ENCODE measurements at places on chromosomes 16 and 17.

- no peak overlapping the region for H3K4me3 ChIP-seq
- no peaks in the 10 kb centered on the region for H3K36me3 ChIP-seq
- H3K27ac ChIP-seq = no peak overlapping the region
- DNase-seq = no peak
- H3K27me3 ChIP-seq = peaks cover 7% of the 10 kb centered on the region
Observed at GRCh38 chr17:79819534-79820276, 19.5 kb downstream of the CBX4 start.

DNA sequence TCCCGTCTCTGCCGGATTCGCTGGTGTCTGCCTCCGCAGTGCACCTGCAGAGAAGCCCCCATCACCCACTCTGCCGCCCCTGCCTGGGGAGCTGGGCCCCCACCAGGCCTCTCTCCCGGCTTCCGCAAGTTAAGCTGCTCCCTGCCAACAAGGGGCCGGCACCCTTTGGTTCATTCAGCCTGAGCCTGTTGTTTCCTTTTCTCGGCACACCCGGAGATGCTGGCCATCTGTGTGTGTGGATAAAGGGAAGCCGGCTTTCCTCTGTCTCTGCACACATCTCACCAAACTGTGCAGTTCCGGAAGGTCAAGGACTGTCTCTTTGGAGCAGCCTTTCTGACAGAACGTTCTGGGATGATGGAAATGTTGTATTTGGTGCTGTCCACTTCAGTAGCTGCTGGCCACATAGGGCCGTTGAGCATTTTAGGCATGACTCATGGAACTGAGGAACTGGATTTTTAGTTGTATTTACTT lies 6.8 kb downstream of the MAPK8IP3 start:
- H3K4me3 ChIP-seq = peak overlapping the region; percentile 42
- no peaks in the 10 kb centered on the region for H3K36me3 ChIP-seq
- H3K27ac ChIP-seq = peak overlapping the region; percentile 98
- peak; percentile 48 for DNase-seq
- no peaks in the 10 kb centered on the region for H3K27me3 ChIP-seq

- H3K4me1 ChIP-seq = peaks cover 27% of the 10 kb centered on the region
- H3K27ac ChIP-seq = peak overlapping the region; percentile 75
- DNase-seq = peak; percentile 43
- H3K27me3 ChIP-seq = no peaks in the 10 kb centered on the region
- H3K36me3 ChIP-seq = no peaks in the 10 kb centered on the region
Observed at GRCh38 chr17:80886641-80887573, 104.7 kb upstream of the CHMP6 start.

DNA sequence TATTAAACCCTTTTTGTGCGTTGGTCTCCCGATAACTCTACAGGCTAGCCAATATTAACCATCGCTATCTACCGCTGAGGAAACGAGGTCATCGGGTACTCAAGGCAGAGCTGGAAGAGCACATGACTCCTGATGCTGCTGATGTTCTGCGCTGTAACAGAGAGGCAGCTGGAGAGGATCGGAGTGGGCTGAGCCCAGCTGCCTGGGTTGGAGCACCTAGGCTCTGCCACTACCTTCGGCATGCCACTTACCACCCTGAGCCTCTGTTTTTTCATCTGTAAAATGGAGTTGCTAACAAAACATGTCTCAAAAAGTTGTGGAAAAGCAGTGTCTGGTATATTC lies 432 bp upstream of the SLC46A1 start:
- H3K4me3 ChIP-seq = peak overlapping the region; percentile 69
- no peaks in the 10 kb centered on the region for H3K27me3 ChIP-seq
- H3K27ac ChIP-seq = no peak overlapping the region
- DNase-seq = no peak
- no peaks in the 10 kb centered on the region for H3K36me3 ChIP-seq

DNA sequence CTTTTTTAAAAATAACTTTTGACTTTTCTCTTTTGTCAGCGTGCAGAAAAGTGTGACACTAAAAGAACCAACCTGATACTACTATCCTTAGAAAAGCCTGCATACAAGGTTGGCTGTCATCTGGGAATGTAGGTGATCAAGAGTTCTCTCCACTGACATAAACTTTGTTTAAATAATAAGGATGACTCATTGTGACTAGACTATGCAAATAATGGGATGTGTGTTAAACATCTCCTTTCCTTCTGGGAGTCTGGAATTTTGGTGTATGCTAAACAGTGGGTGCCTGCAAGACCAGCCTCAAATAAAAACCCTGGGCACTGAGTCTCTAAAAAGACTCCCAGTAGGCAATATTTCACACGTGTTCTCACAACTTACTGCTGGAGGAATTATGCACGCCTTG lies 373.4 kb downstream of the CNTNAP4 start:
- peaks cover 3% of the 10 kb centered on the region for H3K27me3 ChIP-seq
- H3K27ac ChIP-seq = no peak overlapping the region
- DNase-seq = no peak

DNA sequence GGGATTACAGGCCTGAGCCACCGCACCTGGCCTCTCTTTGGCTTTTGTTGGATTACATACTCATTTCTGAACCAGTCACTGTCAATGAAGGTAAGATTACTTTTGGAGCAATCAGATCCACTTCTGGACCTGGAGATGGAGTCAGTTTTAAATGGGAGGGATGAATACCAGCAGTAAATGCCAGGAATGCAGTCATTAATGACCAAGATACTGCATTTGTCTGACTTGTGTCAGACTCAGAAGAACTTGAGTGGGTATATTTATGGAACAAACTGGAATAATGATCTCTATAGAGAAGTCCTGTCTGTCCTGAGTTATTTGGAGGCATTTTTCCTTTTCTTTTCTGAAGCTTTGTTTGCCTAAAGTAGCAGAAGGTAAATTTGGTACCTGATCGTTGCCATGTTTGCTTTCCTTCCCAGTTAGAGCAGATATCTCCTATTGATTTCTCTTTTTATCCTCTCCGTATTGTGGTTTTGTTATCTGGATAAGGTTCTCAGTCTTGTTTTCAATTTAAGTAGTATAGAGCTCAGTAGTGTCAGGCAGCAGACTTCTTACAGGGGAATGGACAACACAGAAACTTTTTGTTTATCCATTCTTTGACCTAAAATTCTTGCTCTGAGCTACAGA lies 10.7 kb downstream of the NLK start:
- no peaks in the 10 kb centered on the region for H3K27me3 ChIP-seq
- H3K36me3 ChIP-seq = no peaks in the 10 kb centered on the region
- H3K4me1 ChIP-seq = peaks cover 15% of the 10 kb centered on the region
- no peak overlapping the region for H3K4me3 ChIP-seq
- no peak overlapping the region for H3K27ac ChIP-seq

- no peak overlapping the region for H3K27ac ChIP-seq
- no peaks in the 10 kb centered on the region for H3K36me3 ChIP-seq
- DNase-seq = no peak
- no peak overlapping the region for H3K4me3 ChIP-seq
Observed at GRCh38 chr16:62170642-62171041, 134.4 kb upstream of the CDH8 start.
